ENCODE measurements at places on chromosomes 5 and 9.
A peak's percentile ranks its signal among the peaks of the same experiment; 100 is the strongest.

DNA sequence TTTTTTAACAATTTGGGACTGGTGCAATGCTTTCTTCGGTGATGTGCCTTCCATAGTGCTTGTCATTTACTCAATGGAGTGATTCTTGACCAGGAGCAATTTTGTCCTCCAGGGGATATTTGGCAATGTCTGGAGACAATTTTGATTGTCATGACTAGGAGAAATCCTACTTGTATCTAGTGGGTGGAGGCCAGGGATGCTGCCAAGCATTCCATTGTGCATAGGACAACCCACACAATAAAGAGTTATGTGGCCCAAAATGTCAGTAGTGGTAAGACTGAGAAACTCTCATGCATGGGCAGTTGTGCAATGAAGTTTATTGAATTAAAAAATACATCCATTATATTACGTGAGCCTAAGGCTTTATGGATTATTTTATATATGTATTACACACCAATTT is 70.5 kb downstream of the FOCAD start:
- DNase-seq: no peak

GRCh38 chr5:62299101-62299500 is 6.9 kb upstream of the KIF2A start:
- no peak for DNase-seq

GRCh38 chr9:19320495-19320894 is 59.5 kb downstream of the RPS6 start:
- DNase-seq: no peak

DNA sequence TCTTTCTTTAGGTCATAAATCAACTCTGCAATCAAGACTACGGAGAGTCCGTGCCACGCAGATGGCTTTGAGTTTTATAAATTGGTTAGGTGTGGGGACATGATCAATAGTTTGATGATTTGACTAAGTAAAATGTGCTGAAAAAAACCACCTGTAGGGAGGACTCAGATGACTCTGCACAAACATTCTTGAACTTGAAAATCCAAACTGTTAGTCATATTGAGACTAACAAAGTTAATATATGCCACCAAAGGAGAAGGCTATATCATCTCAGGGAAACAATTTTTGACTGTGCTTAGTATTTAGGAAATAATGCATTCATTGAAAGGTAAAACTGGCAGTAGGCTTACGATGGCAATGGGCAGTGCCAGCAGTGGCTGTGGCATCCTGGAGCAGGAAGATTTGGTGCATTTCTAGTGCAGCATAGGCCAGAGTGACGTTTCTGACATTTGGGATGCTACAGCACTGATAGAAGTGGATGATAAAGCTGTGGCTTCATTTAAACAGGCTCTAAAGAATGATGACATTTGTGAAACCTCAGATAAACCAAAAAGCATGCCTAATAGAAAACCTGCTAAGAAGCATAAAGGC is 291.1 kb downstream of the MLLT3 start:
- DNase-seq: no peak

- DNase-seq: no peak
Measured at GRCh38 chr9:120396418-120396817, 183.5 kb downstream of the CDK5RAP2 start.

GRCh38 chr9:93486268-93486667 is 32.9 kb upstream of the FAM120AOS start:
- no peak for DNase-seq

DNA sequence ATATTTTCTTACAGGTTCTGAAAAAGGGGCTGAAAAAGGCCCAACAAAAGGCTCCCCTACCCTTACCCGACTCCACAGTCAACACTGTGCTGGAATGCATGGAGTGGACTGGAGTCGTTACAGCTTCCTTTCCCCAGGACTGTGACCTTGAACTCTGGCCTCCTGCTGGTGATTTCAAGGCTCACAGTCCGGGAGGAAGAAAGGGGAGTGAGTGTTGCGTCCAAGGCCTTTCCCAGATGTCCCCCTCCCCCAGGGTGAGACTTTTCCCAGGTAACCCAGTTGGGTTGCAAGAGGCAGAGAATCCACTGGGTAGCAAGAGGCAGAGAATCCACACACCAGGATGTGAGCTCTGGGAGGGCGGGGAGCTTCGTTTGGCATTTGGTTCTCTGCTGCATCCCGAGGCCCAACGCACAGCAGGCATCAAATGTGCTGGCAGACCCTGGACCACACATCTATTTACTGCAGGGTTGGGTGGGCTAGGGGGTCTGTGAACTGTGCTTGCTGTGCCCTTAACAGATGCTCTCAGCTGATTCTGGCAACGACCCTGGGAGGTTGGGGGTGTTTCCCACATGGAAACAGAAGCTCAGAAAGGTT is 37.5 kb downstream of the FABP6 start:
- no peak for DNase-seq

- DNase-seq: no peak
Measured at GRCh38 chr9:106879439-106879882, 16.5 kb downstream of the ZNF462 start.

- DNase-seq: no peak
Measured at GRCh38 chr5:168552146-168552545, 23.0 kb downstream of the FBLL1 start.

GRCh38 chr5:155780260-155780659 is 546.7 kb upstream of the SGCD start:
- DNase-seq: no peak

GRCh38 chr5:10410662-10411061 is 31.0 kb upstream of the ROPN1L start:
- DNase-seq: no peak

GRCh38 chr9:113361304-113362018 is 12.1 kb downstream of the BSPRY start:
- DNase-seq: no peak

DNA sequence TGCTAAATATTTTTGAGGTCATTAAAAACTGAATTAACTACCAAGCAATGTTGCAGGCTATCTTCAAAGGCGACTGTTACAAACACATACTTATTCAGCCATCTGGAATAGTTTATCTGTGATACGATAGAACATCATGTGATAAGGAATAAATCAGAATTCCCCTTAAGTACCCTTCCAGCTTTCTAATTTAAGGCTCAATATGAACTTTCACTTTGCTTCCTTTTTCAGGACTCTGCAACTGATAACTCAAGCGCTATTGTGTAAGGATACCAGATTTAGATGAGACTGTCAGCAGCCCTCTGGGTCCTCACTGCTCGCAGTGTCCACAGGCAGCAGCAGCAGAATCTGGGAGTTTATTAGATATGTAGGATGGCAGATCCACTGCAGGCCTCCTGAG is 416.3 kb downstream of the SPATA31D1 start:
- DNase-seq: no peak

GRCh38 chr9:134601764-134602163 is 39.8 kb upstream of the COL5A1 start:
- no peak for DNase-seq

GRCh38 chr5:31921852-31922305 is 252.2 kb downstream of the GOLPH3 start:
- no peak for DNase-seq

GRCh38 chr5:32512926-32513325 is 68.4 kb upstream of the ZFR start:
- DNase-seq: no peak

DNA sequence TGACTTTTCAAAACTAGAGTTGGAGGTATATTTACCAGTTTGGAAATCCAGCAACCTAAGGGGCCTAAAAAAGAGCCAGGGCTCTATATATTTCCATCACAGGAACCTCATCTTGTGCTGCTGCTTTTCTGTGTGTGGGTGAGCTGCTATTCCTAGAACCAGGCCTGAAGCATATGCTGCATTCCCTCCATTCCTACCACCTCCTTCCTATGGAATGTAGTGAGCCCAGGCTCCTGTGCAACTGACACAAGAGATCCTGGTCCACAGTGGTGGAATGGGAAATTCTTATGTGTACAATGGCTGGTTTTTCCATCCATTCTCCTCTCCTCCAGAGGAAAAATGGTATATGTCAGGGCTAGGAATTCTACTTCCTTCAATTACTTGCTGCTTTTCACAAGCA is 39.1 kb downstream of the SPEF2 start:
- DNase-seq: no peak

DNA sequence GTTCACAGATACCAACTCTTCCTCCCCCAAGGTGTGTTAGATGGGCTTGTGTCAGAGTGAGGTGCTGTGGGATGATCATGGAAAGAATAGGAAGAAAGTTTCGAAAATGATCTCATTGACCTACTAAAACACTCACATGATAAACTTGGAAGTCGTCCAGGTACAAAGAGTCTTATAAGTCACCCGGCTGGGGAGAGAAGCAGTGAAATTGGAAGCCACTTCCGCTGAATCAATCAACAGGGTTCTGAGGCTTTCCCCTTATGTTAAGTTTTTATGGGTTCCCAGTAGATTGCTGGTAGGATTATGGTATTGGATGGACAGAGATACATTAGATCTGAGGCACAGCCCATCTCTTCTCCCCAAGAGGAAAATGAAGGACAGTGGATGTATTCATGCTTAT is 218.8 kb upstream of the MSX2 start:
- DNase-seq: peak; percentile 50

GRCh38 chr5:181217803-181218062 is 5.3 kb upstream of the TRIM41 start:
- peak; percentile 70 for DNase-seq

- no peak for DNase-seq
Measured at GRCh38 chr5:149802008-149802680, 72.0 kb downstream of the PPARGC1B start.

DNA sequence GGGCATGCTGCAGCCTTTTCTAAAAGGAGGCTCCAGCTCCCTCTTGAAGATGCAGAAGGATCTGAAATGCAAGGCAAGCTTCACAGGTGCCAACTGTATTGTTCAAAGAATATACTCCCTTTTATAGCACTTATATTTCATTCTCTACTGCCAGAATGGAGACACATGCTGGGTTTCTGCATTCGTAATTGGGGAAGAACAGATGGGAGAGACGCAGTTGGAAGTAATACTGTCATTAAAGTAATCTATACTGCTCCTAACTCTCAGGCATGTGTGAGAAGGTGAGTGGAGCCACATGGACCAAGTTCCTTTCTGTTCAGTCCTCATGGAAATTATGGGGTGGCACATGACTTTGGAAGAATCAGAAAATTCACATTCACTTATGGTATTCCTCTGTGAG is 226.4 kb downstream of the TRIM32 start:
- no peak for DNase-seq

GRCh38 chr5:127040796-127041520 is 10.6 kb upstream of the MARCHF3 start:
- peak; percentile 56 for DNase-seq

DNA sequence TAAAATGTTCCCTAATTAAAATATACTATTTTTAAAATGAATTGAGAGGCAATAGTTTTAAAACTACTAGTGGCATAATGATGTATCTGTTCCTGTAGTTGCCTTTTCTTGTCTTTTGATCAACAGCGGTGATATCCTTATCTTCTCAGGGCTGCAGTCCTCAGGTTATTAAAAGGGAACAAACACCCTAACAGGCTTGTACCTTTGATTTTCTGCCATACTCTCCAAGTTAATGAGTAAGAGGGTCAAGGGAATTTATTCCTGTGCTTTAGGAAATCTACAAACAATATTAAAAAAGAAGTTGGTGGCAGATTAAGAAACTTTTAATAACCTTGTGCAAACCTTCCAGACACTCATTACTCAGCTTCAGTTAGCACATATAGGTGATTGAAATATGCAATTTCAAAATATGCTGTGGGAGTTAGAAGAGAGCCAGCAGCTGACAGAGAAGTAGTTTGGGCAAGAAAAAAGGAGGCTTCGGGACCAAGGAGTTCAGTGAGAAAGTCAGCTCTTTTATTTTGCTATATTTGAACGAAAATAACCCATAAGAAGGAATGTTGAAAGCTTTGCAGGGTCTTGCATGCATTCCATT is 81.0 kb upstream of the TLE4 start:
- DNase-seq: no peak

- DNase-seq: no peak
Measured at GRCh38 chr5:44991693-44992092, 182.9 kb downstream of the MRPS30 start.

DNA sequence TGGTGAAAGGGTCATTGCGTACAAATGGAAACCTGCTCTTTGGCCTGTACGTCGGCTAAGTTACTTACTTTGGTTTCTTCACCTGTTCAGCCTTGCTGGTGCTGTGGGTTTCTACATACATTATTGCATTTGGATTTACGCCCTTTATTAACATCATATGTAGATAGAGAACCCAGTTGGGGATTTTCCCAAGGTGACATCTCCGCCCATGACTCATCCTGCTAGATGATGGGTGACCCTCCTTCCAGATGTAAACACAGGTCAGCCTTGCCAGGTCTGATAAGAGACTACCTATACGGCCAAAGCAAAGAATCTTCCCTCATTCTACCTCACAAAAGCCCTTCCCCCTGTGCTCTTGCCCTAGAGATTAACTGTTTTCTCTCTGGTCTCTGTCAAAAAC is 360.9 kb downstream of the KDM4C start:
- DNase-seq: no peak

- DNase-seq: no peak
Measured at GRCh38 chr9:13920557-13920956, 393.4 kb downstream of the NFIB start.

DNA sequence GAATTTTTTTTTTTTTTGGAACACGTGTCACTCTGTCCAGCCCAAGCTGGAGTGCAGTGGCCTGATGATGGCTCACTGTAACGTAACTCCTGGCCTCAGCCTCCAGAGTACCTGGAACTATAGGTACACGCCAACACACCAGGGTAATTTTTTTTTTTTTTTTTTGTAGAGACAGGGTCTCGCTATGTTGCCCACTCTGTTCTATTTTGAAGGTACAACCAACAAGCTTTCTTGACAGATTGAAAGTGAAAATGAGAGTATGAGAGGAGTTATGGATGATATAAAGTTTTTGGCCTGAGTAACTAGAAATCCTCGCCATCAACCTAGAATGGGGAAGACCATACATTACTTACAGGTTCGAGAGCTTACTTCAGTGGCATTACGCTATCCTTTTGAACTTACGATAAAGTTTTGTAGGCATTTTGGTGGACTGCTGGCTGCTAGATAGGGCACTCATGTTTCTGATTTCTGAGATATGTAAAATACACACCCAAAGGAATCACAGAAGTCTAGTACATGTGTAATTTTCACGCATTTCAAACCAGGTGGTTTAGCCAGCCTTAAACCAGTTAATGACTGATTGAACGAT is 806 bp upstream of the CDC42SE2 start:
- peak; percentile 33 for DNase-seq

DNA sequence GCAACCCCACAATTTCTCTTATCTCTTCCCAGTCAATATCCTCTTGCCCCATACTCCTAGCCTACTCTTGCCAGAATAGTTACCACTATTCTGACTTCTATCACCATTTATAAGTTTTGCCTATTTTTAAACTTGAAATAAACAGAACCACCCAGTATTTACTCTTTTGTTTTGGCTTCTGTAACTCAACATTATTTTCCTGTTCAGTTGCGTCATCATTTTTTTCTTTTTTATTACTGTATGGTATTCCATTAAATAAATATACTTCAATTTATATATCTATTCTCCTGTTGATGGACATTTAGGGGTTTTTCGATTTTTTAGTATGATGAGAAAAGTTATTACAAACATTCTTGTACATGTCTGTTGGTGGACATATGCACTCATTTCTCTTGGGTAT is 62.6 kb upstream of the ERBIN start:
- DNase-seq: no peak

Data from Calu3 (cell line).